Thyroid gland (tissue), 4 donors: ENCODE measurements at places on chromosomes 2 and 18. TPM values are rescaled to one million over a fixed set of nuclear protein-coding genes. Genes with fewer than 3 reads are reported as not detected.

CAVIN2 gene
- total RNA-seq = 118 TPM

GRCh38 chr18:36744261-36744876 lies 84.4 kb downstream of the TPGS2 start:
- H3K36me3 ChIP-seq = no peaks in the 10 kb centered on the region
- H3K27ac ChIP-seq = no peak overlapping the region
- H3K27me3 ChIP-seq = no peaks in the 10 kb centered on the region
- no peak for DNase-seq
- no peak overlapping the region for H3K4me3 ChIP-seq

ZEB2 gene
- total RNA-seq = 52.1 TPM

GATA6 gene
- total RNA-seq = 8.5 TPM

PHLPP1 gene
- total RNA-seq = 18.3 TPM

R3HDM1 gene
- total RNA-seq = 40.4 TPM

DNA sequence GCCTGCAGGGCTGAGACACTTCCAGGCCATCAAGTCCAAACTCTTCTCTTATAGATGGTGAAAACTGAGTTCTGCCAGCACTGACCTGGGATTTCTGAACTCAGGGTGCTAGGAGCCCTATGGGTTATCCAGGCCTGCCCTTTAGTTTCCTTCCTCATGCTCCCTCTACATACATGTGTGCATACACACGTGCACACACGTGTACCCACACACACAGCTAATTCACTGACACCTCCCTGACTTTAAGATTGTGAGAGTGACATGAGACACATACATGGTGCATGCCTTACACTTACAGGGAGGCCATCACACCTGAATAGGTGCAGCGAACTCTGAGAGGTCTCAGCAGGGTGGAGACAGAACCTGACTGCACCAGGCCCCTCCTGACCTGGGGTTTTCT lies 267.4 kb downstream of the CYP26B1 start:
- no peak overlapping the region for H3K27ac ChIP-seq
- no peak overlapping the region for H3K4me3 ChIP-seq
- H3K4me1 ChIP-seq = no peaks in the 10 kb centered on the region
- no peak for DNase-seq
- no peaks in the 10 kb centered on the region for H3K27me3 ChIP-seq

GPC1 gene
- total RNA-seq = 26.6 TPM

FIGN gene
- total RNA-seq = 2.8 TPM

LIMS2 gene
- 9.1 TPM for total RNA-seq

INHBB gene
- 27.5 TPM for total RNA-seq
